ENCODE measurements at places on chromosomes 1 and 21. TPM values are rescaled to one million over a fixed set of nuclear protein-coding genes. Genes with fewer than 3 reads are reported as not detected.

The MEX3A gene
- 33.4 TPM for total RNA-seq

The KIAA0040 gene
- total RNA-seq: 1.2 TPM

The C1orf105 gene
- not detected for total RNA-seq

The LCE3E gene
- total RNA-seq: not detected

The NBPF20 gene
- total RNA-seq: 9.2 TPM

The APCS gene
- not detected for total RNA-seq

The PLA2G2A gene
- total RNA-seq: not detected

The FCRL6 gene
- not detected for total RNA-seq

The LINGO4 gene
- 0.23 TPM for total RNA-seq

The TSPEAR gene
- 0.23 TPM for total RNA-seq

The OR14K1 gene
- not detected for total RNA-seq

The CLCA1 gene
- total RNA-seq: not detected

The XKR8 gene
- total RNA-seq: 2.8 TPM

The SUMO3 gene
- 109 TPM for total RNA-seq

The CTSS gene
- total RNA-seq: 19.8 TPM

The UBL4B gene
- total RNA-seq: not detected

The FCN3 gene
- not detected for total RNA-seq

The RNF11 gene
- total RNA-seq: 199 TPM

The CFHR2 gene
- not detected for total RNA-seq

The TSSK3 gene
- not detected for total RNA-seq

The DYNLT5 gene
- total RNA-seq: 26.1 TPM
